Cortex of kidney (tissue), 1 donor: ENCODE measurements at places on chromosomes 6 and 20.

DNA sequence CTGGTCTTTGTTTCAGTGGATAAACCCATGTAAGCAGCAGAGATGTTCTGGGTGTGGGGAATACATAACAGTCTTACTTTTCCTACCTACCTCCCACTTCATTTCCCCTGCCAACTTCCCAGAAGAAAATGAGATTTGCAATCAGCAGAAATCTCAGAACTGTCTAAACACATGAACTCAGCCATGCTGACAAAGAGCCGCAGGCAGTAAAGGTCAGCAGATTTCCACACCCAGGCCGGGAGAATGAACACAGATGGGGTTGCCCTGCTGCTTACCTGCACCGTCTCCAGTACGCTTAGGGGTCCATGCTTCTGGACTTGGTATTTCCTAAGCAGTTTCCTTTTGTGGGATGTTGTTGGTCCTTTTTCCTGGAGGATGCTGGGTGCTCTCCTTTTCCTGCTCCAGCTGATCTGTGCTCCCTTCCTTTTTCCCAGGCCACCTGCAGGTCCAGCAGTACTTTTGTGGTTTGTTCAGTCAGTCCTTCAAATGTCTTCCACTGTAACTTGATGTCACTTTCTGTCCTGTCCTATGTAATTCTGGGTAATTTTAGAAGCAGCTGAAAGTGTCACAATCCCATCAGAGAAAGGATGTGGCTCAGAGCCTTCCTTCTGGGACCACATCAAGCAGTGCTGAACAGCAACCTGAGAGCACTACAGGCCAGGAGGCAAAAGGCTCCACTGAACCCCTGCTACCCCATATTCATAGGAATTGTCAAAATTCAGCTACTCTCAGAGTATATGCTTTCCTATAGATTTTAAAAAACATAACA, 129.0 kb downstream of the CEP57L1 start:
- no peak for DNase-seq

DNA sequence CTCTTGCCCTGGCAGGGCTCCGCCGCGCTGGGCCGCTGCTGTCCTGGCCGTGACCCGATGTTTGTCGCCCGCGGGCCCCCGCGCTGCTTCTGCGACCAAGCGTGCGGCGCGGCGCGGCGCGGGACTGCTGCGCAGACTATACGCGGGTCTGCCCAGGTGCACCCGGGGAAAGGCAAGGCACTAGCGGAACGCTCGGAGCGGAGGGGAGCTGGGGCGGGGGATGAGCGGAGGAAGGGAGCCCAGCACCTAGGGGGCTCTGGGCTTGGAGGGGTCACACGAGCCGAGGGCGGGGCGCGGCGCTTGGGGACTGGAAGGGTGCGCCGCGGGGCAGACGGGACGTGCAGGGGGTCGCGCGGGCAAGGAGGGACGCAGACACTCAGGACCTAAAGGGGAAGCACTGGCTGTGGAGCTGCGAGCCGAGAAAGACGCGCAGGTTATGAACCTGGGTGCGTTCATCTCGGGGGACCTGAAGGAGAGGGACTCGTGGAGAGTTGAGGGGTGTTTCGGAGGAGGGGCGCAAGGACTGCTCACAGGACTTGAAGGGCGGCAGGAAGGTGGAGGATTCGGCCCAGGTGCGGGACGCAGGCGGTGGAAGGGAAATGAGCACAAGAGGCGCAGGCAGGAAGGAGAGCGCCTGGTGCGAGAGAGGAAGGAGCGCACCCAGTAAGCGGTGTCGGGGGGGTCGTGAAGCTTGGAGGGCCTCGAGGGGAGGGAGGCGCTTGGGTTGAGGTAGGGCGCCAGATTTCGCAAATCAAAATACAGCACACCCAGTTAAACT, 40.8 kb upstream of the ZNFX1 start:
- no peak for DNase-seq

DNA sequence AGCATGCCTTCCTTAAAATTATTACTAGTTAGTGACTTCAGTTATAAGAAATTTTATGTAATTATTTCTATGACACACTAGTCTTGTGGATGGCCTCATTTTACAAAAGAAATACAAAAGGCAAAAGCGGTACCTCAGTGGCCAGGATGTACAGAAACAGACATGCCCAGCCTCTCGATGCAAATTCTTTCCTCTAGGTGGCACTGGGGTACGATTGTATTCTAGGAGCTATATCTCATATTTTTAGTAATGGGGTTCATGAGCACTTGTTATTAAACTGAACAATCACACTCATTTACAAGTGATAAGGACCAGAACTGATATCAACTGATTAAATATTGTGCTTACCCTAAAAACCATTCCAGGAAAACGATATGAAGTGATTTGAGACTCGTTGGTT, 59.8 kb downstream of the SOD2 start:
- no peak for DNase-seq

GRCh38 chr6:152846825-152847224, 96.2 kb downstream of the VIP start:
- DNase-seq, result no peak

DNA sequence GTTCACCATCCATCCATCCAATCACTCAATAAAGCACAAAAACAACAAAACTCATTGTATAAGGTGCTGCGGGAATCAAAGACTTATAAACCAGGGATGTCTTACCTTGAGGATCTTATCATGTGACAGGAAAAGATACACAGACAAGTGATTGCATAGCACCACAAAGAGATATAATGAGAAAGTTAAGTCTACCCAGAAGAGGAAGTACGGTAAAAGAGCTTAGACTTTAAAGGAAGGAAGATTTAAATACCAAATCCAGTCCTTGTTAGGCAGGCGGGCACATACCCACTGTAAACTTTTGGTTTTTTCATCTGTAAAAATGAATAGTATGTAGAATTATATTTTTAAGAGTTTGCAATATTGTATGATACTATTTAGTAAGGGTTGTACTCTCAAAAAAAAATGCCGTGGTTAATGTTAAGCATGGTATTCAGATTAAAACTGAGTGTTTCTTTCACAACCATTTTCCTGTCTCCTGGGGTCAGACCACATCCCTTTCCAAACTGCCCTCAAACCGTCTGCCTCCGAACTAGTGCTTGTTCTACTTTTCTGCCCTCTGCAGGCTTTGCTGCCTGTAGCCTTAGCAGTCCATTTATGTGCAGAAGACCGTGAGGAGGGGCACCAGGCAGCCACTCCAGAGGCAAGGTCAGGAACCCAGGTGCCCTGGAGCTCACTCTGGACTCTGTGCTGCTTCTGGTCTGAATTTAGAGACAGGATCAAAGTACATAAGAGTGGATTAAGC, 179.5 kb upstream of the SYNDIG1 start:
- no peak for DNase-seq

GRCh38 chr6:75246386-75246785, 2.8 kb upstream of the COX7A2 start:
- DNase-seq, result no peak

DNA sequence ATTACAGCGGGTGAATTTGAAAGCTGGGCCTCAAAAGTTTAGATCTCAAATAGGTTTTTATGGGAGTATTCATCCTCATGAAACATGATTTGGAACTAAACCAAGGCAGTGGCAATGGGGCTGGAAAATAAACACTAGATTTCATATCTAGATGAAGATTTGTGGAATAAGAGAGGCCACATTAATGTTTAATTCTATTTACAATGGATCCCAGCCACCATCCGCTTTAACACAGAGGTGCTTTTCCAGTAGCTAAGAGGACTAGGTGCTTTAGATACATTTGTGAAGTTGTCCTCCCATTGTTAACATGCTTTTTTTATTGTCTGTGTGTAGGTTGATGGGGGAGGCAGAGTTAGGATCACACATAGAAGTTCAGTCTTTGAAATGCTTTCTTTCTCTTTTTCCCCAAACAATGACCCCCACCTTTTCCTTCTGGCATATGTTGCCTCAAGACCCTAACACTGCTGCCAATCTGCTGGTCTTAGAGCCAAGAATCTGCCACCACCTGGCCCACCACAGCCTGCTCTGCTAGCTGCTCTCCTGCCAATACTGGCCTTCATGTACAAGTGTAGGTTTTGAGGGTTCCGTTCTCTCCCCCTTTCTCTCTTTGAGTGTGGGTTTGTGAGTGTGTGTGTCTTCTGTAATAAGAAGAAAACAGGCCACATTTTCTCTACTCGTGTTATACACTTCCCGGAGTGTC, 27.8 kb upstream of the GFRAL start:
- DNase-seq, result no peak

- no peak for DNase-seq
Observed at GRCh38 chr6:90645634-90646033, 58.8 kb upstream of the MAP3K7 start.

DNA sequence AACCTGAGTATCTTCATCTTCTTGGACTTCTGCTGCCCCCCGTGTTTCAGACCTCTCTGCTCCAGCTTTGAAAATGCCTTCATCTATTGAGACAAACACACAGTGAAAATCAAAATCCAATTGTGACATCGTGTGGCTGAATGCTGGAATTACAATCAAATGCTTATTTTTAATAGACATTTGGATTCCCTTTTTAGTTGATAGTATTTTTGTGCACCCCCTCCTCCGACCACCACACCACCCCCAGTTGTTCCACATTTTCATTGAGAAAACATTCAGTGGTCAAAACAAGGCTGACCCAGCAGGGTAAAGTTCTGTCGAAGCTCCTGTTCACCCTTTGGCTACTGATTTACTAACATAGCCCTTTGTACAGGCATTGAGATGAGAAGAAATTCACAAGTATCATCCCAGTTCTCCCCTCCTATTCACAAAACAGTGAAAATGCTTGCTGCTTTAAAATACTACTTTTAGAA, 79.0 kb downstream of the NRSN1 start:
- DNase-seq, result no peak

- no peak for DNase-seq
Observed at GRCh38 chr6:41074692-41075436, 2.1 kb downstream of the NFYA start.

- no peak for DNase-seq
Observed at GRCh38 chr6:108565091-108565766, 4.5 kb downstream of the FOXO3 start.
